ENCODE measurements at places on chromosomes 11 and 22.

DNA sequence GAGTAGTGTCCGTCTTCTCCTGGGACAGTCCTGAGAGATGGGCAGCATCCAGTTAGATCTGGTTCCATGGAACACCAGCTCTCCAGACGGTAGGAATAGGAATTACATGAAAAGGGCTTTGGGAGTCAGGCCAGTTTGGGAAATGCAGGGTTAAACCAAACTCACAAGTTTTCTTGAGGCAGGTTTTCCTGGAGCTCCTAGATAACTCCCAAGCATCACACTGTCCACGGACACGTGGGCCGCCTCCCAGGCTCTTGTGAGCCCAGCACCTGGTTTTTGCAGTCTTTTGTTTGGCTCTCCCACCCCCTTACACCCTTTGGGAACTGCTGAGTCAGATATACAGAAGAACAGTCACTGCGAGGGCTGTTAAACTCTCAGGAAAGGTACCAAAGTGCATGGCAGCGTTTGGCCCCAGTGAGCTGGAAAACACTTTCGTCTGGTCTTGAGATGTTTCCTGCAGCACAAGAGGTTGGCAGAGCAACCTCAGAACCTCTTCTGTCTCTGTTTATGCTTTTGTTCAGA lies 90.0 kb downstream of the BCR start:
- DNase-seq = no peak

- no peak for DNase-seq
Observed at GRCh38 chr11:36510594-36510942, 496 bp upstream of the TRAF6 start.

- no peak for DNase-seq
Observed at GRCh38 chr11:66454828-66455227, 11.9 kb upstream of the PELI3 start.

DNA sequence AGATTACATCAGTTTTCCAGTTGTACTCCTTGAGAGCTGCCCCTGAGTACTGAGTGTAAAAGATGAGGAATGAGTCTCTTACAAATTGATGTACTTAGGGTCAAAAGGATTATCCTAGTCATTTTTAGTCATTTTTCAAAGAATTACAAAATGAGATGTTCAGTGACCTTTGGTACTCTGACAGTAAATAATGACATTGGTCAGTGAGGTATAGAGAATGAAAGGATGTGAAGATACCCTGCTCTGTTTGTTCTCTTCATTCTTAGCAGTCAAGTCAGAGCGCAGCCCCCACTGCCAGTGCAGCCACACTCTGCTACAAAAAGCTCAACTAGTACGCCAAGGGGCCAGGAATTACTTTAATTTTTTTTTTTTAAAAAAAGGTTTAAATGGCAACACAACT lies 4.1 kb upstream of the ESAM start:
- no peak for DNase-seq

DNA sequence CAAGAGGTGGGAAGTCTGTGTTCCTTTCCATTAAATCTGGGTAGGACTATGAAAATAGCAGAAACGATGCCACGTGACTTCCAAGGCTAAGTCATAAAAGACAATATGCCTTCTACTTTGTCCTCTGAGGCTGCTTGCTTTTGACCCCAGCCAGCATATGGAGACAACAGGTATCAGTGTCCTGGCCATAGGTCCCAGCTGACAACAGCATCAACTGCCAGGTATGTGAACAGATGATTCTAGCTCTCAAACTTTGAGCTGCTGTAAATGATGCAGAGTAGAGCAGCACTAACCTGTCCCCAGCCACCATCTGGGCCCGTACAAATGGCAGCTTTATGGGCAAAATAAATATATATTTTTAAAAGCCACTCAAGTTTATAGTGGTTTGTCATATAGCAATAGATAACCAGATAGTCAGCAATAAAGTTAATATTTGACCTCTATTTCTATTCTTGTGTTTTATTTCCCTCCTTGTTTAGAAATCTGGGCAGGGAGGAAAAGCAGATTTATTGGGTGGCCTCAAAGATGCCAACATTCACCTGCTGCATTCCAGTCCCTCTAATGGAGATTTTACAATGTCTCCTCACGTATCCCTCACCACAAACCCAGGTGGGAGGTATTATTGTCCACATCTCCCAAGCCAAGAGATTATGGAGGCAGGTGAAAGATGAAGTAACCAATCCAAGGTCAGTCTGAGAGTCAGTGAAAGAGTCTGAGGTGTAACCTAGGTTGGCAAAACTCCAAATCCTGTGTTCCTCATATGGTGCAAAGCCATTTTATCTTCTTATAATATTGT lies 209.6 kb upstream of the LARGE1 start:
- no peak for DNase-seq

DNA sequence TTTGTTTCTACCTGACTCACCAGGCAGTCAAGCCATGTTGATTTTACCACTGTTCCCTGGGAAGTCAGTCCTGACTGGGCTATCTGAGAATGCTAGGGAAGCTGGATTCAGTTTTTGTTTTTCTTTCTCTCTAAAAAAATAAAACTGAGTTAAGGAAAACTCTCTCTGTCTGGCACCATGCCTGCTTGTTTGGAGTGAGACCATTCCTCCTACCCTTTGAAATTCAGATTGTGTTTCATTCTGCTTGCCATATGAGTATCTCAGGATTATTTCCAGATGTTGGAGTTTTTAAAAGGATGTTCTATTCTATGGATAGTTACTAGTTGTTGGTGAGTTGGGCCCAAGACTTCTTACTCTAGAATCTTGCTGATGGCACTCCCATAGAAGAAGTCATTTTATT lies 1917.0 kb downstream of the LRRC4C start:
- DNase-seq = no peak

DNA sequence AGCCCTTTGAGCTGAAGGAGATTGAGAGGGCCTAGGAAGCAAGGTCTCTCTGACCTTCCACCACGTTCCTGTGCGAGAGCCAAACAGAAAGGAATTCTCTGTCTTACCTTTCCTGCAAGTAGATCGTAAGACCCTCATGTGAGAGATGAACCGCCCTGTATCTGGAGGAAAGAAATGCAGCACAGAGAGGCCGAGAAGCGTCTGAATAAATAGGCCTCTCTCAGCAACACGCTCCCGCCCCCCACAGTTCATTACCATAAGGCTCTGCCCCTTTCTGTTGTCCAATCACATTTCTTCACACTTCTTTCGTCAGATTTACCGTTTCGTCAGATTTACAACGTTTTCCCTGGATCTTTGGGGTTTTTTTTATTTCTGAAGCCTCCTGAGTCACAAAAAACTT lies 90.3 kb downstream of the BLID start:
- DNase-seq = no peak

DNA sequence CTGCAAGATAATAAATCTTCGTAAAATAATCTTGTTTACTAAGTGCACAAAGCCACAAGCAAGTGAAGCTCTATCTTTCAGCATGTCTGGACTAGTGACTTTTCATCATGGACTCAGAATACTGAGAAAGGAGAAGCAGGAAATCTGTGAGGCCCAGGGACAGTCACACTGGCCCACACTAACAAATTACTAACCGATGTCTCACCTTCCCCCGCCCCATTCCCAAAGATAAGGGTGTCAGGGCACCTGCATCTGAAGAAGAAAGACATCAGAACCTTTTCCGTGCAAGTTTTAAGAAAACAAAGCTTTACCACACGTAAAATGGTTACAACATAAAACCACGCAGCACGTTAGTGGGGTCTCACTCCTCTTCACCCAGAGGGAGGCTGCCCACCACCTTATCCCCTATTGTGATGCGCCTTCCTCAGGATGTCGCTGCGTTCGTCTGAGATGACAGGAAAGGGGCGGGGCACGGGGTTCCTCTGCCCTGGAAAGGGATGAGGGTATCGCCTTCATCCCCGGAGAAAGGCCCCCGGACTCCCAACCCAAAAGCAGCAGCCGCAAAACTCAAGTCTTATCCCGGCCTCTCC lies 616 bp downstream of the BTBD10 start:
- DNase-seq = peak; percentile 43

- no peak for DNase-seq
Observed at GRCh38 chr11:67195971-67196456, 70.3 kb upstream of the GRK2 start.

DNA sequence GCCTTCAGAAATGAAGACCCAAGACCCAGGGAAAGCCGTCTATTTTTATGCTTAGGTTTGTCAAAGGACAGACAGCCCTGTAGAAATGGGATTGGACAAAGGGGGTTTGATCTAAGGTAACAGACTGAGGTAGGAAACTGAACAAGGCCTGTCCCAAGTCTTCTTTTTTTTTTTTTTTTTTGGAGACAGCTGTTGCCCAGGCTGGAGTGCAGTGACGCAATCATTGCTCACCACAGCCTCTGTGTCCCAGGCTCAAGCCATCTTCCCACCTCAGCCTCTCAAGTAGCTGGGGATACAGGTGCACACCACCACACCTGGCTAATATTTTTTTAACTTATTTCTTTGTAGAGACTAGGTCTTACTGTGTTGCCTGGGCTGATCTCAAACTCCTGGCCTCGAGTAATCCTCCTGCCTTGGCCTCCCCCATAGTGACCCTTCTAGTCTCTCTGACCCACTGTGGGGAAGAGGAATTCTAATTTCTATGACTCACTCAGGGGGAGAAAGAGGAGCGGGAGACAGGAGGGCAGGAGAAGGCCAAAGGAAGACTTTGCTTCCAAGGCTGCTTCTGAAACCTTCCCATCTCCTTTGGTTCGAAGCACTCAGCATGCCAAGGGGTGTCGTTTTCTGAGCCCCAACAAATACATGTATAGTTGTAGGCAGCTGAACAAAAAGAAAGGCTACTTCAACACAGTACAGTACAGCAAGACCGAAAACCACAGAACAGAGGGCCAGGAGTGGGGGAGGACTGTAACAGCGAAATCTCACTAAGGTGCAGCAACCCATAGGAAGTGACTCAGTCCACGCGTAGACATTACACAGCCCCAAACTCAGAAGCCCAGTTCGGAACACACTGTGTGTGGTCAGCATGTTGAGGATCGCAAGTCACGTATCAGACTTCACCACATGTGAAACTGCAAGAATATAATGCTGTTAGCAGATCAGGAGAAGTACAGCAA lies 872 bp downstream of the TMA7B start:
- DNase-seq = peak; percentile 71

- DNase-seq = no peak
Observed at GRCh38 chr22:39292561-39293074, 26.8 kb downstream of the RPL3 start.

GRCh38 chr22:48393041-48393370 lies 1434.7 kb downstream of the BRD1 start:
- no peak for DNase-seq

GRCh38 chr22:26656891-26657851 lies at the start of gene MIAT:
Gene MIAT (plus strand): TSS chr22:26657588.
- no peak for DNase-seq

GRCh38 chr11:103648054-103648453 lies 388.4 kb upstream of the DDI1 start:
- DNase-seq = no peak

GRCh38 chr11:569158-569885 lies 6.9 kb upstream of the PHRF1 start:
- no peak for DNase-seq

DNA sequence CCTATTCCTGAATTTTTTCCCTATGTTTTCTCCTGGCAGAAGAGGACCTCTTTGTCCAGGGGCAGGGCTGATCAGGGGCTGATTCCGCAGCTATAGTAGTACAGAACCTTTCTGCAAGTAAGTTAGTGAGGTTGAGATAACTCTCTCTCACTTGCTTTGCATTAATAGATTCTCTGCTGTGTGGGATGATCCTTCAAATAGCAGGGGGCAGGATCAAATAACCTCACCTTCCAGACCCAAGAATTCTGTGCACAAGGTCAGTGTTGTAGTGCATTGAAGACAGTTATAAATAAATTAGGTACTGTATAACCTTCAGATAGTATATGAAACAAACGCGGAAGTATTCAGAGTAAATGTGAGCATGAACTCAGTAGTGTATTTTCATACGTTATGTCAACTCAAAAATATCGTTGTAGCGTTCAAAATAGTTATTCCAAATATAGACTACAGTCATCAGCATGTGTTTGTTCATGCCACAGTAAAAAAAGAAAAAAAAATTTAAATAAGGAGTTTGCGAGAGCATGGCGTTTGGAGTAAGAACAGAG lies 278 bp downstream of the MMP26 start:
- DNase-seq = no peak
